Activated T-helper 2 cell treated with anti-CD3 and anti-CD28 coated beads, Interferon-gamma antibody, Interleukin-2, Interleukin-4, amounts not matched to agents 10 μg/mL and 5 μg/mL and 100 μg/mL, durations not matched to agents 14 hours and 24 hours and 36 hours (primary cell): ENCODE measurements at places on chromosomes 6 and 20.

DNA sequence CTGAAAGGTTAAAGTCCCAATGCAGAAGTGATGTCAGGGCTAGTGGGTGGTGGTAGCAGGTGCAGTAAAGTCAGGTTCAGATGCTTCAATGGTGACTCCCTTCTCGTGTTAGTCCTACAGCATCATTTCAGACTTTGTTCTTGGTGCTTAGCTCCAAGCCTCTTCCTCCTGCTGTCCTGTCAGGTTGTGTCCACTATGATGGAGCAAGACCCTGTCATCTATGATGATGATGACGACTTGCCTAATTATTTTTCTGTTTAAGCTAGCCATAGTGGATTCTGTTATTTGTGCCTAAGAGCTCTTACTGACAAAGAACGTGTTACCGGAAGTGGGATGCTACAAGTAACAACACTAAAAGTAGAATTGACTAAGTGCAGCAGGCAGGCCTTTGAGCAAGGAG lies 5.0 kb upstream of the FERMT1 start:
- no peak for DNase-seq

DNA sequence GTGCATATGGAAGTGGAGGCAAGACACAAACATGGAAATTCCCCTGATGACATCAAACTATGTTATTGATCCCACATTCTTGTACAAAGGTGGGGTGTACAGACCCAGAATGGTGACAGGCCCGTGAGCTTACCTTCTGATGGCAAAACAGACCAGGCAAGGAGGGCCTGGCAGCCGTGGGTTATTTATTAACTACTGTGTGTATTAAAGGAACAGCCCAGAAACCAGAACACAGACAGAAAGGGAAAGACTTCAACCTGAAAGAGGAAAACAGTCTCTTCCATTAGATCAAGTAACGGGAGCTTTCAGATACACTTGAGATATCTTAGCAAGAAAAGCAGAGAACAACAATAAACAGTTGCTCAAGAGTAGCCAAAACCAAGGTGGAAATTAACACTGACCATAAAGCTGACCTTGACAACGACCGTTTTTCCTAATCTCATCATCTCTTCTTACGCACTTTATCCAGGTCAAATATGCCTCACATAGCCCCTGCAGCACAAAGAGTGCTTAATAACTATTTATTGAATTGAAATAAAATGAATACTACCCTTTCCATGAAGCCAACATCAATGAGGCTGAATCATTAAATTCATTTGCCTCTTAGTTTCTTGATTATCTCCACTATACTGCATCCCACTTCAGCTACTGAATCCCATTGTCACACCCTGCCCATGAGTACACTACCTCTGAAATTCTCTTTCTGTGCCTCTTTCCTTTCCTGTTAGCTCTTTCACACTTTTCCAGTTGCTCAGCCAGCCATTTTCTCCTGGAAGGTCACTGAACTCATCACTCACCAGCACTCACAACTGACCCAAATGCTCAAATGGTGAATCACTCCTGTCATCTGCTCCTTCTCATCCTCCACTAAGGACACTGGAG lies 67.4 kb downstream of the MOXD1 start:
- DNase-seq, result no peak

DNA sequence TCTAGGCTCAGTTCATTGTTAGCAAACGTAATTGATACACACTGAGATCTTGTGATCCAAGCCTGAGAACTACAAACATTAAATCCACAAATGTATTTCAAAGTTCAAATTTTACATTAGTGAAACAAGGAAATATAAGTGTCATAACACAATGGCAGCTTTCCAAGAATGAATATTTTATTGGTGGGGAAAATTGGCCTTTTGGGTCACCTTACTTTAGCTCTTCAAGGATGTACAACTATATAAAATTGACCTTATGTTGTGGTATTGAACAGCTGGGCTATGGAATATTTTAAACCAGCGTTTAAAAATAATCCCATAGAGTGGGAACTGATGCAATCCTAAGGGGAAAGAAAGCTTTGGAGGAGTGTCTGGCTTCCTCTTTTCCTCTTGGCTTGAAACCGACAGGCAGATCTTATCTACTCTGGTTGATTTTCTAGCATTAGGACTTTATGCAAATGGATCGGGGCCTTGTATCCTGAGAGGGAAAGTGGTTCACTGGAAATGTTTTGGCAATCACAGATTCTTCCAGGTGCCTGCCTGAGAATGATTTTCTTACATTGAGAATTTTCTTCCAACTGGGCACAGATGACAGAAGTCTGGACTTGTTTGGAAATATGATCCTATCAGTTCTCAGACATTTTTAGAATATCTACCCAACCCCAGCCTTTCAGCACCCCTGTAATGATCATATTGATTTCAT lies 184.8 kb upstream of the ECI2 start:
- no peak for DNase-seq

DNA sequence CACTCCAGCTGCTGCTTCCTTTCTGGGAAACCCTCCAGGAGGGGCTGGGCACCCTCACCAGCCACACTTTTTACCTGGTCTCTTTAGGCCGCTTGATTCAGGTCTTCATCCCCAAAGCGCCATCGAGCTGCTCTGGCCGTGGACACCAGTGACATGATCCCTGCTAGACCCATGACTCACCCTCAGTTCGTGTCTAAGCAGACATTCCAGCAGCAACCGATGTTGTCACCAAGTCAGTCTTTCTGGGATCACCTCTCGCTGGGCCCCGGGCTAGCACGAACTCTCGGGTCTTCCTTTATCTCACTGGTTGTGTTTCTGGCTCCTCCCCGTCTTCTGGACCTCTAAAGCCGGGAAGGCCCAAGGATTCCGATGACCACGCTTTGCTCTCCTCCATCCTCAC lies 43.0 kb upstream of the GPR31 start:
- DNase-seq, result no peak

- no peak for DNase-seq
Observed at GRCh38 chr20:18750735-18751134, 62.8 kb upstream of the SCP2D1 start.

- DNase-seq, result no peak
Observed at GRCh38 chr20:17909869-17910321, 58.7 kb downstream of the SNX5 start.

DNA sequence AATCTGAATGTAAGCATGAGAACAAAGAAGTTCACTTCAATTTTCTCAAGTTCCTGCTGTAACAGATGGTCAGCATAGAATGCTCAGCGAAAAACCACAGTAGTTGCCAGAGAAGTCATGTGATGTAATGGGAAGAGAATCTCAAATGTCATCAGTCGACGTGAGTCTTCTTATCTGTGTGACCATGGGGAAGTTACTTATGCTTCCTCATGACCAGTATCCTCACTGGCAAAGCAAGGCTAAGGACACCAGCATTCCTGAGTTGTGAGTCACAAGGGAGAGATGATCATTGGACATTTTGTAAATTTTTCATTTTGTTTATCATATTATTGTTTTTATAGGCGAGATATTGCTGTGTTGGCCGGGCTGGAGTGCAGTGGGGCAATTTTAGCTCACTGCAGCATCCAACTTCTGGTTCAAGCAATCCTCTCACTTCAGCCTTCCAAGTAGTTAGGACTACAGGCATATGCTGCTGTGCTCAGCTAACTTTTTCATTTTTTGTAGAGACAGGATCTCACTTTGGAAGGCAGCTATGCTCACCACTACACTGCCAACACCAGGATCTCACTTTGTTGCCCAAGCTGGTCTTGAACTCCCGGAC lies 21.9 kb downstream of the SGK1 start:
- no peak for DNase-seq

GRCh38 chr6:1215023-1215422 lies 96.9 kb upstream of the FOXQ1 start:
- DNase-seq, result no peak

GRCh38 chr20:47993035-47993755 lies 207.9 kb upstream of the SULF2 start:
- DNase-seq, result no peak

DNA sequence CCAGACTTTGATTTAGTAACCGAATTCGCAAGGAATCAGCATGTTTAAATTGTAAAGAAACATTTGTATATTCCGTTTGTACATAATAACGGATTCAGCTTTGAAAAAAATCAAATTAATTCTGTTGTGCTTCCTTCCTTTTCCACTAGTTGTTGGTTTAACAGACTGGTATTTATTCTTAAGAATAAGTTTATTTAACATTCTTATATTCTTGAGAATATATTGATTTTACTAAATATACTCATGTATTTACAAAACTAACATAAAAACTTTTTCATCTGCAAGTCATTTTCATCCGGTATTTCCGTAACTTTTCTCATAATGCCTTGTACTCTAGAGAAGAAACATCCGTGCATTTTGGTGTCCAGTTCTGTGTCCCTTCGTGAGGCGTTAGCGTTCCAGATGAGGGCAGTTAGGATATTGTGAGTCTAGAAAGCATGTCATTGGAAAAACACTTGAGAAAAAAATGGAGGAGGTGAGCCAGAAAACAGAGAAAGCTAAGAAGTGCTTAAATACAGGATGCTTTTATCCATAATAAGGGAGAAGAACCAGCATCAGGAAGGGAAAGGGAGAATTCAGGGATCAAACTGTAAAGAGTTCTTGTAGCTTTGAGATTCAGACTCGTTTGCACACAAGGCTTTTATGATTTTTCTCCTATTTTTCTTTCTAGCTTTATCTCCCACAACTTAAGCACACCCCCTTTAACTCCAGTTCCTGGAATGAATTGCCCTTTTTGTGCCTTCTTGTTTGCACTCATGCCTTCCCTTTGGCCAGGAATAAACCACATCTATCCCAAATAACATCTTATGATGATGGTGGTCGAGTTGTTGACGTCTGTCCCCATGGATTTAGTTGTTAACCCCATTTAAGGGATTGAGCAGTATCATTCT lies 1.8 kb downstream of the WRNIP1 start:
- DNase-seq, result no peak

- no peak for DNase-seq
Observed at GRCh38 chr6:129105793-129106192, 222.9 kb downstream of the LAMA2 start.

DNA sequence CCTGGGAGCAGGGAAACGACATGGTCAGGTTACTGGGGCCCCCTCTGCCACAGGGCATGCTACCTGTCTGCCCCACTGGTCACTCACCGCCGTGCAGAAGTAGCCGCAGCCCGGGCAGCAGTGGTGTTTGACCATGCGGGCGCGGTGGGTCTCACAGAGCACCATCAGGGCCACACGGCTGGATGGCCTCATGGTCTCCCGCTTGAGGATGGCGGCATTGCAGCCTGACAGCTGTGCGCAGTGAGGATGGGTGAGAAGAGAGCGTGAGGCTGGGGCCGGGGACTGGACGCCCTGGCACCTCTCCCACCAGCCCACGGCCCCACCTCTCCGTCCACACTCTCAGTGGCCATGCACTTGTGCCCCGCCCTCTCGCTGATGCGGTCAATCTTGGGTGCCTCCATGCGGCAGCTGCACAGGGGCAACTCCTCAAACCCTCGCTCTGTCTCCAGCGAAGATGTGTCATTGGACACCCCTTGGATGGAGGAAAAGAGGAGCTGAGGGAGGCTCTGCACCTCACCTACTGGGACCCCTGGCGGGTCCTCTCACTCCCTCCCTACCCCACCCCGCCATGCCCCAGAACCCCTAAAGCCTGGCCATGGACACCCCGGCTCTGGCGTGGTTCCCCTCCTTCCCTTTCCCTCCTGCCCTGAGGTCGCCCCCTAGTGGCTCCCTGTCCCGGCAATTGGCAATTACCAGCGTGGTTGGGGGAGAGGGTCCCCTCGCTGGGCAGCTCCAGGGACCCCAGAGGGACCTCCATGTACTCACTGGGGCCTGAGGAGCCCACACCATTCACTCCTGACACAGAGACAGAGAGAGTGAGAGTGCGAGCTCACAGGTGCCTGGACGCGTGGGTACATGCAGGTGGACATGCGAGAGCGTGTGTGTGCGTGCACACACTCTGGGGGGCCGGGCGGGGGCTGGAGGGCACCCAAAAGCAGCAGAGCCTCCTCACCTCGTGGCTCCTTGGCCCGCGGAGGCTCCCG lies 8.9 kb downstream of the EHMT2 start:
- peak; percentile 33 for DNase-seq
